ENCODE measurements at places on chromosomes 12 and 14. TPM values are rescaled to one million over a fixed set of nuclear protein-coding genes. Genes with fewer than 3 reads are reported as not detected.

- peaks cover 7% of the 10 kb centered on the region for H3K4me1 ChIP-seq
- no peak overlapping the region for H3K27ac ChIP-seq
- no peak for DNase-seq
- no peak overlapping the region for H3K4me3 ChIP-seq
- no peaks in the 10 kb centered on the region for H3K36me3 ChIP-seq
- no peaks in the 10 kb centered on the region for H3K27me3 ChIP-seq
Observed at GRCh38 chr12:116821291-116821690, 60.0 kb downstream of the HRK start.

GRCh38 chr12:102735104-102735503 lies 181.9 kb downstream of the PAH start:
- no peaks in the 10 kb centered on the region for H3K36me3 ChIP-seq
- H3K4me1 ChIP-seq = no peaks in the 10 kb centered on the region
- DNase-seq = no peak
- H3K27ac ChIP-seq = no peak overlapping the region
- no peak overlapping the region for H3K4me3 ChIP-seq

DNA sequence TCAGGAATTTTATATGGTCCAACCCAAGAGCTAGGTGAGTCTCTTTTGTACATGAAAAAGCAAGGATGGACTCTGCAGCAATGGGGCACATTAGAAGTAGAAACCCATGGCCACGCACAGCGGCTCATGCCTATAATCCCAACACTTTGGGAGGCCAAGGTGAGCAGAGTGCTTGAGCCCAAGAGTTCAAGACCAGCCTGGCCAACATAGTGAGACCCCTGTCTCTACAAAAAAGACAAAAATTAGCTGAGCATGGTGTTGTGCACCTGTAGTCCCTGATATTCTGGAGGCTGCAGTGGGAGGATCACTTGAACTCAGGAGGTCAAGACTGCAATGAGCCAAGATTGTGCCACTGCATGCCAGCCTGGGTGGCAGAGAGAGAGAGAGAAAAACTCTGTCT lies 128.7 kb upstream of the PLEKHA5 start:
- H3K36me3 ChIP-seq = no peaks in the 10 kb centered on the region
- no peaks in the 10 kb centered on the region for H3K27me3 ChIP-seq
- H3K4me1 ChIP-seq = no peaks in the 10 kb centered on the region
- DNase-seq = no peak
- no peak overlapping the region for H3K4me3 ChIP-seq
- H3K27ac ChIP-seq = no peak overlapping the region

GRCh38 chr12:127893895-127894609 lies 372.9 kb upstream of the TMEM132C start:
- no peaks in the 10 kb centered on the region for H3K4me1 ChIP-seq
- H3K4me3 ChIP-seq = no peak overlapping the region
- DNase-seq = no peak
- H3K27me3 ChIP-seq = no peaks in the 10 kb centered on the region
- no peak overlapping the region for H3K27ac ChIP-seq
- no peaks in the 10 kb centered on the region for H3K36me3 ChIP-seq

DNA sequence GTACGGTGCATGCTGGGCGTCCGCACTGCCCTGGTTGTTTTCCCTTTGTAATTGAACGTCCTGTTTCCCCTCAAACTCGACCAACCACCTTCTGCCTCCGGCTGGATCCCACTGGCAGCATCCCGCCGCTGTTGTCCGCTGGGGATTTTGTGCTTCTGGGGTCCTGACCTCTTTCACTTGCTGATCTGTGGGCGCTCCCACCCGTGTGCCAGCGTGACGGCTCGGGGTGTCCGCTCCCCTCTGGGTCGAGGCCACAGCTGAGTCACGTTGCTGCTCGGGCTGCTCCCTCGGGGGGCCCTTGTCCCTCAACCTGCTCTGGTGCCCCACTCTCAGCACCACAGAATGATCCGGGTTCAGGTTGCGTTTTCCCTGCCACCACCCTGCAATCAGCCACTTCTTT lies 8.0 kb downstream of the PGAM5 start:
- no peak overlapping the region for H3K4me3 ChIP-seq
- H3K36me3 ChIP-seq = no peaks in the 10 kb centered on the region
- no peak for DNase-seq
- no peak overlapping the region for H3K27ac ChIP-seq
- no peaks in the 10 kb centered on the region for H3K27me3 ChIP-seq

GRCh38 chr12:67792185-67792584 lies 143.6 kb downstream of the DYRK2 start:
- no peak overlapping the region for H3K4me3 ChIP-seq
- no peaks in the 10 kb centered on the region for H3K27me3 ChIP-seq
- H3K36me3 ChIP-seq = no peaks in the 10 kb centered on the region

- DNase-seq = no peak
- H3K36me3 ChIP-seq = no peaks in the 10 kb centered on the region
- H3K27ac ChIP-seq = no peak overlapping the region
Observed at GRCh38 chr12:70691018-70691672, 53.9 kb upstream of the PTPRB start.

GRCh38 chr14:38718519-38718918 lies 384.5 kb downstream of the SEC23A start:
- no peaks in the 10 kb centered on the region for H3K4me1 ChIP-seq
- H3K36me3 ChIP-seq = no peaks in the 10 kb centered on the region
- no peaks in the 10 kb centered on the region for H3K27me3 ChIP-seq
- H3K4me3 ChIP-seq = no peak overlapping the region

DNA sequence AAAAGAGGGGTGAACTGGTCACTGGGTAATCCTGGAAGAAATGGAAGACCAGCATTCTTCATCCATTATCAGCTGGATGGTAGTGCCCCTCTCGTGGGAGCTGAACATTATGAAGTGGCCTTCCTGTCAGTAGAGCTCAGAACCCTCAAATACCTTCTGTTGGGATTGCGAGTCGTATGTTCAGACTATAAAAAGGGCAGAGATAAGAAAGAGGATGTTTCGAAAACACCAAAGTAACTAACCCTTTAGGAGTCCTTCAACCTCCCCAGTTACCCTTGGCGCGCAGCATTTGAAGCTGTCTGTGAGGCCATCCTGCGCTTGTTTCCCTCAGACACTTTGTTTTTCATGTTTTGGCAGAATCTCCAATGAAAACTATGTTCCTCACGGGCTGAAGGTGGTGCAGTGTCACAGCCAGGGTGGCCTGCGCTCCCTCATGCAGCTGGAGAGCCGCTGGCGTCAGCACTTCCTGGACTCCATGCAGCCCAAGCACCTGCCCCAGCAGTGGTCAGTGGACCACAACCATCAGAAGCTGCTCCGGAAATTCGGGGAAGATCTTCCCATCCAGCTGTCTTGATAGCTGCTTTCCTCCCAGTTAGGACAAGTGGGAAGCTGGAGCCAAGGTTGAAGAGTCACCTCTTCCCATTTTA lies 19.3 kb upstream of the GALNT16 start:
- no peak overlapping the region for H3K4me3 ChIP-seq
- H3K27ac ChIP-seq = no peak overlapping the region
- DNase-seq = no peak
- H3K36me3 ChIP-seq = no peaks in the 10 kb centered on the region
- H3K27me3 ChIP-seq = no peaks in the 10 kb centered on the region
- no peaks in the 10 kb centered on the region for H3K4me1 ChIP-seq

- peak; percentile 80 for DNase-seq
- H3K27me3 ChIP-seq = no peaks in the 10 kb centered on the region
- H3K4me3 ChIP-seq = peak overlapping the region; percentile 85
Observed at GRCh38 chr12:4271717-4272423, 1.7 kb upstream of the CCND2 start.

DNA sequence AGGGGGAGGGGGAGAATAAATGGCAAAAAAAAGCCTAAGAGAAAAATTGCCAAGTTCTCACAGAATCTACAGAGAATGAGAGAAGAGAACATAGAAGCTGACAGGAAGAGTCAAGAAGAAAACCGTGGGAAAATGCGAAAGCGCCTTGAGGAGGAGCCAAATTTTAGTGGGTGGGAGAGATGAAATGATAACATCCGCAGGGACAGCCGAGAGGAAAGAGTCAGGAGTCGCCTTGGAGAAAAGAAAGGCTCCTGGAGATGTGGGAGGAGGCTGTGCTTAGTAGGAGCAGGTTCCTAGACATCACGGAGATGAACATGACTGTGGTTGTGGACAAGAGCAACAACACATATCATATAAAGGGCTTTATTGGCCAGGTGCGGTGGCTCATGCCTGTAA lies 49.4 kb downstream of the PHLDA1 start:
- no peaks in the 10 kb centered on the region for H3K36me3 ChIP-seq
- H3K27me3 ChIP-seq = no peaks in the 10 kb centered on the region
- no peak for DNase-seq
- no peak overlapping the region for H3K27ac ChIP-seq

GRCh38 chr12:84411031-84411430 lies 501.6 kb downstream of the SLC6A15 start:
- H3K27ac ChIP-seq = no peak overlapping the region
- no peaks in the 10 kb centered on the region for H3K4me1 ChIP-seq
- no peak overlapping the region for H3K4me3 ChIP-seq
- no peaks in the 10 kb centered on the region for H3K27me3 ChIP-seq

GRCh38 chr12:103881261-103881660 lies 40.2 kb upstream of the NT5DC3 start:
- no peak overlapping the region for H3K4me3 ChIP-seq
- H3K36me3 ChIP-seq = no peaks in the 10 kb centered on the region
- DNase-seq = no peak
- H3K27ac ChIP-seq = no peak overlapping the region
- no peaks in the 10 kb centered on the region for H3K4me1 ChIP-seq
- no peaks in the 10 kb centered on the region for H3K27me3 ChIP-seq

GRCh38 chr14:68927956-68928675 lies 51.0 kb downstream of the ACTN1 start:
- no peak overlapping the region for H3K4me3 ChIP-seq
- DNase-seq = no peak
- peaks cover 5% of the 10 kb centered on the region for H3K4me1 ChIP-seq
- H3K36me3 ChIP-seq = no peaks in the 10 kb centered on the region

DNA sequence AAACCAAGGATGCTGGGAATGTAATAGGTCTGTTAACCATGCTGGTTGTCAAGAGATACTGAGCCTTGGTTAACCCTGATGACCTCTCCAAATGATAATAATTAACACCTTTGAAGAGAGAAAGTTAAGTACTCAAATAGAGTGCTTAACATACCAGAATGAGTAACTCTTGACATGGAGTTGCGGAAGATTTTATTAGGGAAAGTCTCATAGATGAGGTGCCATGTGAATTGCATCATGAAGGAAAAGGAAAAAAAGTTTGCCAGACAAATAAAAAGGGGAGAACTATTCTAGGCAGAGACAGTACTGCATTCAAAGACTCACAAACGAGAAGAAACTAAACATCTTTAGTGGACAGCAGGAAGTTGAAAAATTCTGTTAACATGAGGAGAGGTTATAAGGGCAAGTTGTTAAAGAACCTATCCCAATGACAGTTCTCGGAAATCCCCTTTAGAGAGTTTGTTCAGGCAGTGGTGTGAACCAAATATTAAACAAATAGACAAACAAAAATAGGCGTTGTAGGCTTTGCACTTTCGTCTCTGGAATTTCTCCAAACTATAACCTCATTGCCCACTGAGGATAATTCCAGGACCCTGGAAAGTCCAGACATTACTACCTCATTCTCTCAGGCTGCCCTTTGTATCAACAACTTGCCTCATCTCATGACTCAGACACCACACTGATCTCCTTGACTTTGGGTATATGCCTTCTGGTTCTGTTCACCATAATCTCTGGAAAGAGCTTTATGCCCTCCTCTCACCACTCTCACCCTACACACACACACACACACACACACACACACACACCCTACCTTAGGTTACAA lies 435.0 kb downstream of the GXYLT1 start:
- H3K36me3 ChIP-seq = no peaks in the 10 kb centered on the region
- no peaks in the 10 kb centered on the region for H3K27me3 ChIP-seq

DNA sequence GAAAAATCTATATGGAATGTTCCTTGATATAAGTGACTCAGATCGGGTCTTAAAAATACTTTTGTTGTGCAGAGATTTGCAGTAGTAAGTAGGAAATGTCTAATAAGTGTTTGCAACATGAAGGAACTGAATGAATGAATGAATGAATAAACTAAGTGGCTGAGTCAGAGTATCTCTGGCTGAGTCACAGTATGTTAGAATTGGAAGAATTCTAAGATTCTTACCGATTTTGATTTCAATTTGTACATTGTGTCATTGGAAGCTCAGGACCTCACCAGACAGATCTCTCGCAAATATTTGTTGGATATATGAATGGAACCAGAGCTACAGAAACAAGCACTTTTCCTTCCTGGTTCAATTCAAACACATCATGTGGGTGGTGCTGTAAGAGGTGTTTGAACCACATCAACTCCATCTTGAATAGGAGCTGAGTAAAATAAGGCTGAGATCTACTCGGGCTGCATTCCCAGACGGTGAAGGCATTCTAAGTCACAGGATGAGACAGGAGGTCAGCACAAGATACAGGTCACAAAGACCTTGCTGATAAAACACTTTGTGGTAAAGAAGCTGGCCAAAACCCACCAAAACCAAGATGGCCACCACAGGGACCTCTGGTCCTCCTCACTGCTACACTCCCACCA lies 123.9 kb upstream of the FOXN3 start:
- H3K4me3 ChIP-seq = no peak overlapping the region
- DNase-seq = no peak
- no peaks in the 10 kb centered on the region for H3K36me3 ChIP-seq
- H3K27ac ChIP-seq = no peak overlapping the region
- no peaks in the 10 kb centered on the region for H3K27me3 ChIP-seq
- H3K4me1 ChIP-seq = no peaks in the 10 kb centered on the region

GRCh38 chr12:91368613-91369012 lies 186.0 kb upstream of the DCN start:
- H3K27ac ChIP-seq = no peak overlapping the region
- no peaks in the 10 kb centered on the region for H3K4me1 ChIP-seq
- H3K4me3 ChIP-seq = no peak overlapping the region
- H3K27me3 ChIP-seq = no peaks in the 10 kb centered on the region
- no peak for DNase-seq

- H3K27ac ChIP-seq = no peak overlapping the region
- no peak overlapping the region for H3K4me3 ChIP-seq
- no peak for DNase-seq
- no peaks in the 10 kb centered on the region for H3K36me3 ChIP-seq
- no peaks in the 10 kb centered on the region for H3K27me3 ChIP-seq
- H3K4me1 ChIP-seq = no peaks in the 10 kb centered on the region
Observed at GRCh38 chr14:71498212-71498611, 434.0 kb upstream of the RGS6 start.

GRCh38 chr12:72081777-72082176 lies 143.1 kb downstream of the TPH2 start:
- no peak for DNase-seq
- H3K4me3 ChIP-seq = no peak overlapping the region
- no peaks in the 10 kb centered on the region for H3K4me1 ChIP-seq

- H3K4me1 ChIP-seq = no peaks in the 10 kb centered on the region
- H3K36me3 ChIP-seq = no peaks in the 10 kb centered on the region
- DNase-seq = no peak
- no peaks in the 10 kb centered on the region for H3K27me3 ChIP-seq
- no peak overlapping the region for H3K27ac ChIP-seq
- H3K4me3 ChIP-seq = no peak overlapping the region
Observed at GRCh38 chr12:11929714-11930113, 141.0 kb upstream of the BCL2L14 start.

- H3K27me3 ChIP-seq = no peaks in the 10 kb centered on the region
- no peaks in the 10 kb centered on the region for H3K4me1 ChIP-seq
- H3K27ac ChIP-seq = no peak overlapping the region
- no peak for DNase-seq
- H3K4me3 ChIP-seq = no peak overlapping the region
Observed at GRCh38 chr14:43087666-43088065, 1419.4 kb downstream of the FSCB start.

The IFI27 gene
- polyA plus RNA-seq = 312 TPM

The WNT5B gene
- 4.9 TPM for polyA plus RNA-seq

The LHX5 gene
- 0.11 TPM for polyA plus RNA-seq

The LAG3 gene
- polyA plus RNA-seq = 6.3 TPM

The SLC15A5 gene
- polyA plus RNA-seq = not detected

The B4GALNT1 gene
- 1.8 TPM for polyA plus RNA-seq

The BHLHE41 gene
- 10.0 TPM for polyA plus RNA-seq

The AQP2 gene
- 1.1 TPM for polyA plus RNA-seq

Measured in testis (tissue), 5 donors.